ENCODE measurements at places on chromosomes 16 and 17. TPM values are rescaled to one million over a fixed set of nuclear protein-coding genes. Genes with fewer than 3 reads are reported as not detected.
A peak's percentile ranks its signal among the peaks of the same experiment; 100 is the strongest.

GRCh38 chr16:19424478-19424877 is 6.8 kb downstream of the TMC5 start:
- DNase-seq = no peak
- H3K27me3 ChIP-seq = no peaks in the 10 kb centered on the region
- H3K36me3 ChIP-seq = no peaks in the 10 kb centered on the region
- no peak overlapping the region for H3K4me3 ChIP-seq
- H3K4me1 ChIP-seq = peaks cover 5% of the 10 kb centered on the region

DNA sequence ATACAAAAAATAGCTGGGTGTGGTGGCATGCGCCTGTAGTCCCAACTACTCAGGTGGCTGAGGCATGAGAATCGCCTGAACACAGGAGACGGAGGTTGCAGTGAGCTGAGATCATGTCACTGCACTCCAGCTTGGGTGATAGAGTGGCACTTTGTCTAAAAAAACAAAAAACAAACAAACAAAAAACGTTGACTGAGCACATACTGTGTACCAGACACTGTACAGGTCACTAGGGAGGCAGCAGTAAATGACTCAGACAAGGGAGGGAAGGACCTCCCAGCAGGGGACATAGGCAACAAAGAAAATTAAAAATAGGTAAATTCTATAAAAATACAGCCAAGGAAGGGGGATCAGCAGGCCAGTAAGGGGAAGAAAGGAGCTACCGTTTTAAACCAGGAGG is 64.3 kb downstream of the SOCS1 start:
- H3K27me3 ChIP-seq = no peaks in the 10 kb centered on the region
- no peak overlapping the region for H3K4me3 ChIP-seq
- H3K4me1 ChIP-seq = peaks cover 6% of the 10 kb centered on the region

GRCh38 chr17:5892921-5893675 is 177.1 kb upstream of the WSCD1 start:
- no peak overlapping the region for H3K27ac ChIP-seq
- no peaks in the 10 kb centered on the region for H3K4me1 ChIP-seq

DNA sequence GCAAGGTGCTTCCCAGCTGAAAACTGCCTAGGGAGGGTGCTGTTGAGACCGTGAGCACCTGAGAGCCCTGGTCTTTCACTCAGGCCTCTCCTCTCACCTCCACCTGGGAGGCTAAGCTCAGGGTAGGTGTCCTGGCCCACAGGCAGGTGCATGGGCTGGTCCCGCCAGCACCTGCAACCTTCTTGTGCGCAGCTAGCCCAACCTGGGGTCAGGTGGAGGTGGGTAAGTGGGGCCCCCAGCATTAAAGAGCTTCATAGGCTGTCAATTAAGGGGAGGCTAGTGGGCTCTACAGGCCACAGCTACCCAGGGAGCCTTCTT is 8.7 kb downstream of the ADCY7 start:
- DNase-seq = peak; percentile 2
- no peaks in the 10 kb centered on the region for H3K27me3 ChIP-seq
- no peaks in the 10 kb centered on the region for H3K36me3 ChIP-seq
- H3K4me3 ChIP-seq = peak overlapping the region; percentile 35
- no peaks in the 10 kb centered on the region for H3K4me1 ChIP-seq

DNA sequence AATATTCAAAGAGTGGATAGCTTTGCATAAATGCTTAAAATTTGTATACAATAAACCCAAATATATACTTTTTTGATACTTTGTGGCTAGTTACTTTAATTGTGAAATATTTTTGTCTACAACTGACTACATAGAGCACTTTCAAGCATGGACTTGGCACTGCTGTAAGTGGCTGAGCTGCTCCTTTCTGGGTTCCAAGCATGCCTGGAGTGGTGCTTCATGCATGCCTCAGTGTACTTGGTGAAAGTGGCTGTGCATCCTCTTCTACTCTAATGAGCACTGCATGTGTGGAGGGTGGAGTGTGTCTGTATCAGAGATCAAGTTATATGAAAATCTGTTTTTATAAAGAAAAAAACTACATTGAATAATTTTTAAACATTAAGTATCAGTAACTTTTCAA is 94.1 kb downstream of the OMG start:
- no peak for DNase-seq
- no peaks in the 10 kb centered on the region for H3K4me1 ChIP-seq
- H3K36me3 ChIP-seq = no peaks in the 10 kb centered on the region
- no peaks in the 10 kb centered on the region for H3K27me3 ChIP-seq
- no peak overlapping the region for H3K27ac ChIP-seq
- no peak overlapping the region for H3K4me3 ChIP-seq

BICDL2 gene
- total RNA-seq = 18.4 TPM

DNA sequence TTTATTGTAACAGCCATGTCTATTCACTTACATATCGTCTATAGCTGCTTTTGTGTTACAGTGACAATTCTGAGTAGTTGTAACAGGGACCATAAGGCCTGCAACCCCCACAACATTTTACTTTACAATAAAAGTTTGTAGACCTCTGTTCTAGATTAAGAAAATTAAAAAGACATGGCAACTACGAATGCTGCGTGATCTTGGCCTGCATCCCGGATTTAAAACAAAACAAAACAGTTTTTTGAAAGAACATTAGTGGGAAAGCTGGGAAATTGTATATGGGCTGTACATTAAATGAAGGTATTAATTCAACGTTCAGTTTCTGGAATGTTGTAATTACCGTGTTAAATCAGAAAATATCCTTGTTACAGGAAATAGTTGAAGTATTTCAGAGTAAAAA is 64.1 kb downstream of the RMI2 start:
- H3K36me3 ChIP-seq = no peaks in the 10 kb centered on the region
- no peaks in the 10 kb centered on the region for H3K27me3 ChIP-seq
- H3K4me1 ChIP-seq = no peaks in the 10 kb centered on the region
- DNase-seq = no peak
- no peak overlapping the region for H3K4me3 ChIP-seq
- H3K27ac ChIP-seq = no peak overlapping the region

DNA sequence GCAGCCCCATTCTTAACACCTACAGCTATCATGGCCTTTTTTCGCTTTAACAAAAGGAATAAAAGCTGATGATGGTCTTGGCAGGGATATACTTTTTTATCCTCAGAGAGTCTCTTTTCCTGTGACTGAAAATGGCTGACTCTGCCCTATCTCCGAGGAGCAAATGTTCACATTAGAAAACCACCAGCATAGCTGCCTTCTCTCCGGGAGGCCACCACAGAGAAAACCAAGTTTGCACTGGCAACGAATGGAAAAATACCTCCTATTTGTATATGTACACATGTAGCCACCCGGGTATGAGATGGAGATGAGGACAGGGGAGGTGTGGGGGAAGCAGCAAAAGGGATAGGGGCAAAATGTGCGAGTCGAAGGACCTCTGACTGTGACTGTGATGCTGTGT is 88.2 kb downstream of the STX8 start:
- H3K4me3 ChIP-seq = no peak overlapping the region
- H3K27me3 ChIP-seq = no peaks in the 10 kb centered on the region
- H3K36me3 ChIP-seq = peaks cover 71% of the 10 kb centered on the region
- H3K27ac ChIP-seq = no peak overlapping the region

GDPD3 gene
- total RNA-seq = 2.7 TPM

DNA sequence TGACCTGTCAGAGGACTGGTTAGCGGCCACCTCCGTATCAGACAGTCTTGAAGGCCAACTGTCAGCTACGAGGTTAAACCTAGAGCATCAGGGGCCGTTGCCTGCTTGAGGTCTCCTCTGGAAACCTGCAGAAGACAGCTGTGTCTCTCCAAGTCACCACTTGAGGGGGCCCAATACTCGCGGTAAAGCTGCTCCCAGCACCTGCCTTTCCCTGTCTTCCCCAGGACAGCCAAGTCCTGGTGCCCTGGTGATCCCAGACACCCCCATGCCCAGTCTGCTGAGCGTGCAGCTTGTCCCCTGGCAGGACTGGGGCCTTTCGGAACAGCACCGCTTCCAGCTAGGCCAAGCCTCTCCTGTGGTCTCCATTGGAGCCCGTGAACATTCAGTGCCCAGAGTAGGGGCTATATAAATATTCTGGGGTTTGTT is 80.1 kb downstream of the DNAH17 start:
- no peaks in the 10 kb centered on the region for H3K36me3 ChIP-seq
- no peaks in the 10 kb centered on the region for H3K27me3 ChIP-seq
- no peak overlapping the region for H3K4me3 ChIP-seq
- H3K4me1 ChIP-seq = no peaks in the 10 kb centered on the region
- no peak overlapping the region for H3K27ac ChIP-seq

DNA sequence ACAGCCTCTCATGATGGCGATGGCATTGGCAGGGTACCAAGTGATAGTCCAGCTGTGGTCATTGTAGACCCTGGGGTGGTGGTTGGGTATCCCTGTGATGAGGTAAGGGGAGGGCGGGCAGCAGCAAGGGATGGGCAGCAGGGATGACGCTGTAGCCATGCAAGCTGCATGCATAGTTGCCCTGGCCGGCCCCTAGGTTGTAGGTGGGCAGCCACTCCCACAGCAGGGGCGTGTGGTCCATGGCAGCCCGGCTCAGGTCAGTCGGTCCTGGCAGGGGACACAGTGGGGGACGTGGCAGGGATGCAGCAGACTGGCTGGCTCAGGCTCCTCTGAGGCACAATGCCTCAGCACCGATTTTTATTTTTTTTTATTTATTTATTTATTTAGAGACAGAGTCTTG is 8.7 kb downstream of the DRC3 start:
- no peak overlapping the region for H3K27ac ChIP-seq
- H3K27me3 ChIP-seq = no peaks in the 10 kb centered on the region
- H3K36me3 ChIP-seq = no peaks in the 10 kb centered on the region
- H3K4me1 ChIP-seq = peaks cover 6% of the 10 kb centered on the region
